Activated T-helper 2 cell treated with anti-CD3 and anti-CD28 coated beads, Interferon-gamma antibody, Interleukin-2, Interleukin-4, amounts not matched to agents 10 μg/mL and 5 μg/mL and 100 μg/mL, durations not matched to agents 14 hours and 24 hours and 36 hours (primary cell): ENCODE measurements at places on chromosomes 7 and 10. TPM values are rescaled to one million over a fixed set of nuclear protein-coding genes. Genes with fewer than 3 reads are reported as not detected.

- DNase-seq, result no peak
These were observed 164.5 kb upstream of the LRGUK start for GRCh38 chr7:133962646-133963045.

DNA sequence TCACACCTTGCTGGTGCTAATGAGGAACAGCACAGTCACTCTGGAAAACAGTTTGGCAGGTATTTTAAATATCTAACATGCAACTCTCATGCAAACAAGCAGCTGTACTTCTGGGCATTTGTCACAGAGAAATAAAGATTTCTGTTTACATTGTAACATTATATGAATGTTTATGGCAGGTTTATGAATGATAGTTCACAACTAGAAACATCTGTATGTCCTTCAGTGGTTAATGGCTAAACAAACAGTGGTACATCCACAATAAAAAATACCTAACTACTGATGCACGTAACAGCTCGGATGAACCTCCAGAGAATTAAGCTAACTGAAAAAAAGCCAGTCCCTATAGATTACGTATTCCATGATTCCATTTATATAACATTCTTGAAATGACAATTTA is 109.6 kb downstream of the GPR37 start:
- no peak for DNase-seq

DNA sequence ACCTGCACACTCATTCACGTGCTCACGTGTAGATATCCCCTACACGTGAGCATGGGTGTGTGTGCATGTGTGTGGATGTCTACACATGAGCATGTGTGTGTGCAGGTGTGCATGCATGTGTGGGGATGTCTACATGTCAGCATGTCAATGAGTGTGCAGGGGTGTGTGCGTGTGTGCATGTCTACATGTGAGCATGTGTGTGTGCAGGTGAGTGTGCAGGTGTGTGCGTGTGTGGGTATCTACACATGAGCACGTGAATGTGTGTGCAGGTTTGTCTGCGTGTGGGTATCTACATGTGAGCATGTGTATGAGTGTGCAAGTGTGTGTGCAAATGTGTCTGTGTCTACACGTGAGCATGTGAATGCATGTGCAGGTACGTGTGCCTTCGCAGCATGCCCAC is 274.8 kb downstream of the PTPRN2 start:
- DNase-seq, result no peak

GRCh38 chr10:103814626-103815370 is 40.6 kb downstream of the SH3PXD2A start:
- DNase-seq, result no peak

DNA sequence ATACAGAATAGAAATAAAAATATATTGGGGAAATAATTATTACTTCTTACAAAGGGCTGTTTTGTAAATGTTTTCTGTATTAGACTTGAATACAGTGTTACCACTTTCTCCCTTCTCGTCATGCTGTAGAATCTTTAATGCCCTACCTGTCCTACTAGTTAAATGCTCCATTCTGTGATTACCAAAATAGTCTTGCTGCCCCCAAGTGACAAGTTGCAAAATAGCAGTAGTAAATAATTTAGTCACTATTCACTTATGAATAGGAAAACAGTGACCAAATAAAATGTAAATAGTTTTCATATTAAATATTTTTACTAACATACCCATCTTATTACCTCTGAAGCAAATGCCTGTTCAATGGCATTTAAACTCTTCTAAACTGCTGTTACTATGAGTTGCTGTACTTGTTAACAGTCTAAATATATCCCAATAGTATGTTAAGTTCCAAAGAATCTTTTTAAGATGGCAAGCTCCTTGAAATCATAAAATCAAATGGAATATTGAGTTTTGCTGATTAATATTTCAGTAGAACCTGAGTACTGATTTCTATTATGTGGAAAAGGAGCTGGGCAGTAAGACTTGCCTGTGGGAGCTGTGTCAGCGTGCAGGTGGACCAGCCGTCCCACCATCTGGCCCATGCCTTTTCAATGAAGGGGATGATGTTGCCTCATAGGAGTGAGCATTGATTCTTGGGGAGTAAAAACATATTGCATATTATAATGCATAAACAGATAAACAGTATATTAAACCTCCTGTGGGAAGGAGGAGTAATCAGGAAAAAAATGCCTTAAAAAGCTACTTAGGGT is 18.1 kb upstream of the OIT3 start:
- DNase-seq, result no peak

DNA sequence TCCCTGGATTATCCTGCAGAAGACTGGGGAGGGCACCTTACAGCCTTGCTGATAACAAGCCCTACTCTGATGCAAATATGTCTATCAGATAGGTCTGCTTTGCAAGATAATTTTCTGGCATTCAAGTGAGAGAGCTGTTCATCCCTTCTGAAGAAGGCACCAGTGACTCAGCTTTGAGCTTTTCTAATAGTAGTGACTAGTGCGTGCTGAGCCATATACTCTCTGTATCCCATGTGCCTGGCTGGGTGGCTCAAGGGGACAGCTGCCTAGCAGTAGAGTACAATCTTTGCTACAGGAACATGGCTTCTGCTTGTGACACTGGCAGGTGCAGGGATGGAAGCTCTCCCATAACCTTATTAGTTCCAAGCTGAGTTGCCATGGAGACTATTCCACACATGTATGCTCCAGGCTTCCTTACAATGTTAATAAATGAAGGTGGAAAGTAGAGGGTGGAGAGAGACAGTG is 35.0 kb upstream of the ABCB4 start:
- no peak for DNase-seq

Gene HGF
- total RNA-seq, result not detected in 2 replicates

Gene SPAM1
- not detected in 2 replicates for total RNA-seq

Gene CYP2C9
- not detected in 2 replicates for total RNA-seq
